NCI-H1694 (cell line): ENCODE measurements at places on chromosomes 4 and X.

GRCh38 chr4:6928081-6928480, 18.5 kb downstream of the TBC1D14 start:
- DNase-seq = no peak

DNA sequence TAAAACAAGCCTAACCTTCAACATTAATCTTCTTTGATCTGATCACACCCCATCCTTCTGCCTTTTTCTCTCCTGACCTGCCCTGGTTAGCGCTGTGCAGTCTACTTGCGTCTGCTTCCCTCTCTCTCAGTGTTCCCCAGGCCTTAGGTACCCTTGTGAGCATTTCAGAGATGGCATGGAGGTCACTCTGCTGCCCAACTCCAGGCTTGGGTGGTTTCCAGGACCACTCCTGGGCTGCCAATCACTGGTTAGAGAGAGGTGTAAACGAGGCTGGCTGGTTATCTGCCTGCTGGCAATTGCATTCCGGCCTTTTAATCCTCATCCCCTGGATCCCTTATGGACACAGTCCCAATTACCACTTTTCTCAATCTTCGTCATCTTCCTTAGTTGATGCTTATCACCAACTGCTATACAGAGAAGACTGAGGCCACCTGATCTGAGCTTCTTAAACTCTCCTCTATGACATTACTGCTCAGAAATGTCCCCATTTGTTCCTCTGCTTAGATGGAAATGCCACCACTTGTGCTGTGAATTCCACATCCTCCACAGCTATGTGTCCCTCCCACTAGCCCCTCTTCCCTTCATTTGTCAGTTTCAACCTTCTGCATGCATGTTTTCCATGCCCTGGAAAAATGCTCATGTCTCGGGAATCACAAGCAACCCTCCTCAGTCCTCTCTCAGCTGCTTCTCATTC, 29.0 kb upstream of the BCLAF3 start:
- no peak for DNase-seq

DNA sequence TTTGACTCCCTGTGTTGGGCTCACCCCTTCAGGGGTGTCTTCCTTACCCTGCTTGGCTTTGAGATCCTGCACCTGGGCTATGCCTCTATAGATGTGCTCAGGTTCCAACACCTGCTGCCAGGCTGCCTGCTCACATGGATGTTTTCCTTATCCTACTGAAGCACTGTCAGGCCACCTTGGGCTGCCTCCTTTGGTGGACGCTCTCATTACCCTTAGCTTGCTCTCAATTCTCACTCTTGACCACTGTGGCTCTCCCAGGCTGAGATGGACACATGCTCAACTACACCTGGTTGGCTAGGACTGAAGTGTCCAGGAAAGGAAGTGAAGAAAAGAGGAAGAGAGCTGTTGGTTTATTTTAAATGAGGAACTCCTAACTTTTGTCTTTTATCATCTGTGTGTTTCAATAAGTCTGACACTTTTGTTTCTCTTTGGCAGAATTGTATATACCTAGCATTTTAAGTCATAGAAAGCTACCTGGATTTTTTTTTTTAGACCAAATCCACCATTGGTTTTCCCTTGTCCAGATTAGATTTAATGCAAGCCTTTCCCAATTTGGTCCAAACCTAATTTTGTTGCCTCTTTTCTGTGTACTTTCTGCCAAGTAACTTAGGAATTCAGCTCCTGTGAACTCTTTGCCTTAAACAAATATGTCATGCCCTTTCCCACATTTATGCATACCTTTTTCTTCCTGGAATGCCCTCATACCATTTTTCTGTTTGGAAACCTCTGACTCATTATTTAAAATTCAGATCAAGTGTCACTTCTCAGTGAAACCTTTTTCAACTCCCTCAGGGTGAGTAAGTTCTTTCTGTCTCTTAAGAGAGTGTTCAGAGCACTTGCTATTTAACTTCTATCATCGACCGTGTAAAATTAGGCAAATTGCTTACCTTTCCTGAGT, 175.8 kb downstream of the GC start:
- no peak for DNase-seq

GRCh38 chr4:27407616-27408015, 547.0 kb downstream of the STIM2 start:
- no peak for DNase-seq

GRCh38 chr4:146842876-146843275, 102.8 kb downstream of the TTC29 start:
- DNase-seq = no peak

- no peak for DNase-seq
Measured at GRCh38 chr4:8185295-8185694, 13.8 kb upstream of the SH3TC1 start.

DNA sequence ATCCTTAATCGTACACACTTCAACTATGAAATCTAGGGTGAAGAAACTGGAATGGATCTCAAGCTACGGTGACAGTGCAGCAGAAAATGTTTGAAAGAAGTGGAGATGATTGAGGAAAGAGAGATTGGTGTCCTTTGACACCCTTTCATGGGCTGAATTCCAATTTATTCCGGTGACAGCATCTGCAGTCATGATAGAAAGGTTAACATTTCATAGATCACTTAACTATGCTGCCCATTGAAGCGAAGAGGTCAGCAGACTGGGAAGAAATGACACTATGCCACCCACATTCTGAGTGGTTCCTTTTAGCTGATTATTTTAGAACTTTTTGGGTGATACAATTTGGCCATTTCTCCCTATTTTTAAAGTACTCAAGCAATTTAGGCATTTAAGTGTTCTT, 82.3 kb downstream of the DNAAF6 start:
- DNase-seq = no peak

GRCh38 chr4:140014284-140014683, 139.7 kb downstream of the MAML3 start:
- no peak for DNase-seq

DNA sequence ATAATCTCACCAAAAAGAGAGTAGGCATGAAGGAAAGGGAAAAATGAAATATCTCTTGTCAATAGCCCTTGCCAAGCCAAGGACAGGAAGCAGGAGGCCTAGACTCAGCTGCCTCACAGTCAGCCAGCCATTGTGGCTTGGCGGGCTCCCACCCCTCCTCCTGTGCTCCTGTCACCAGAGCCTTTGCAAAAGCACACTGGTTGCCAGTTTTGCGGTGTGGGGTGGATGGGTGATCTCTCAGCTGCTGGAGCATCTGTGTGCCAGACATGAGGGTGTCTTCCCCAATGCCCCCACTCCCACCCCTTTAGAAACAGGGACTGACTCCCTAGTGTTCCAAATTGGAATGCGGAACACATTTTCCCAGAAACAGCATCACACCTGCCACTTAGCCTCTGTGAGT, 26.1 kb downstream of the ARHGEF6 start:
- no peak for DNase-seq

GRCh38 chr4:10605746-10606482, 78.7 kb downstream of the CLNK start:
- no peak for DNase-seq

- no peak for DNase-seq
Measured at GRCh38 chr4:40750461-40751258, 905 bp downstream of the NSUN7 start.

DNA sequence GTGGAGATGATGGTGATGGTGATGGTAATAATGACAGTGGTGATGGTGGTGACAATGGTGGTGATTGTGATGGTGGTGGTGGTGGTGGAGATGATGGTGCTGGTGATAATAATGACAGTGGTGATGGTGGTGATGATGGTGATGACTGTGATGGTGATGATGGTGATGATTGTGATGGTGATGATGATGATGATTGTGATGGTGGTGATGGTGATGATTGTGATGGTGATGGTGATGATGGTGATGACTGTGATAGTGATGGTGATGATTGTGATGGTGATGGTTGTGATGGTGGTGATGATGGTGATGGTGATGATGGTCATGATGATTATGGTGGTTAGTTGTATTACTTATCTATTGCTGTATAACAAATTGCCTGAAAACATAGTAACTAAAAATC, 108.9 kb upstream of the NKX1-1 start:
- no peak for DNase-seq

DNA sequence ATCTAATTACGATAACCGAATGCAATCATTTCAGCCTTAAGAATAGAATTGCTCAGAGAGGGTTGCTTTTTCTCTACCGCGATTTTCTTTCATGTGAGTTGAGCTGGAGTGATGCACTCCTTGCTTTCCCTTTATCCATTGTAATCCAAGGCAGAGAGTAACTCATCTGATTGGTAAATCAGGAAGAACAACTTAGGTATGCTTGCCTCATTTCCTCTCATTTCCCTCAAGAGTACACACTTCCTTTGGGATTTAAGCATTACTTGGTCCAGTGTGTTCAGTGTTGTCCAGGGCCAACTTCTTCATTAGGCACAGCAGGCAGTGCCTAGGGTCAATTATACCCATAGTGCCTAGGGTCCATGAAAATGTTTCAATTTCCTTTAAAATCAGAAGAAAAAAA, 15.7 kb upstream of the N4BP2 start:
- no peak for DNase-seq

- DNase-seq = no peak
Measured at GRCh38 chr4:20760053-20760452, 59.8 kb downstream of the PACRGL start.

DNA sequence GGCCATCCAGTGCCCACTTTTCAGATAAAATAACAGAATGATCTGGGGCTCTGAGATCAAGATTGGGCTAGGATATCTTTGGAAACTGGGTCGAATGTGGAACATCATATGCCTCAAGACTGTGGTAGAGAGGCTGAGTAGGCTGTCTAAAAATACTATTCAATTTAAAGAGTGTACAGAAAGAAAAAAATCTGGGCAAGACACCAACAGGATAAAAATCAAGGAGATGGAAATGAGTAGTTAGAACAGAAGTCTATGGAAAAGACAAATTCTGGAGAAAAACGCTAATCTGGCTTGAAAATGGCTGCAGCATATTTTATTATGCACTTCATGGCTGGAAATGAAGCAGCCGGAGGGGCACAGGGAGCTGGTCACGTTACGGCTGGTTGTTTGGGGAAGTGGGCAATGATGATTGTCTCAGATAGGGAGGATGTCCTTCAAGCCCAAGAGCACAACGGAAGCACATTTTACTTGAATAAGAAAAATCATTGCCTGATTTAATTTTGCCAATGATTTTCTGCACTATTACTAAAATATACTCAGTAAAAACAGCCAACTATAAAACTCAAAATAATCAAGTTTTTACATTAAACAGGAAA, 27.1 kb upstream of the MAPK10 start:
- DNase-seq = no peak

DNA sequence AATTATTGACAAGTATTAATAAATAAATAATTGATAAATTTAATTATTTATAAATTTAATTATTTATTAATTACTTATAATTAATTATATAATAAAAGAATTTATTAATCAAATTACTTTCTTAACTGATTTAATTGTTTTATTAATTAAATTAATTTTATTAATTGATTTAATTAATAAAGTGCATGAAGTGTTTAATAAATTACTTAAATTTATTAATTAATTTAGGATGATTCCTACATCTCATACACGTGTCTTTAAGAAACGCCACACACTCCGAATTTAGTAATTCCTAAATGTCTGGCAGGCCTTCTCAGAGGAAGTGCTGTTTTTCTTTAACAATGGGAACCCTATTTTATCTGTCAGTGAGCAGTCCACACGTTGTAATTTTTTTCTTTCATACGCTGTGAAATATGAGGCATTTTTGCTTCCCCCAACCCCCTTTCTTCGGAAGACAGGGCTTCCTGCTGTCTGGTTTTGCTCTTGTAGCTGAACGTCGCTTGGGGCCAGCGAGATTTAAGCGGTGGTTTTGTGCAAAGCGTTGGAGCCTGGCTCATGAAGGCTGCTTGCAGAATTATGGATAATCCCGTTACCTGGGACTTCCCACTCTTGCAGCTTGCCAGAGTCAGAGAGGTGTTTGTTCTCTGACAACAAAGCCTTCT, 46.8 kb downstream of the CRLF2 start:
- no peak for DNase-seq

GRCh38 chr4:175066923-175067627, 148.9 kb downstream of the ADAM29 start:
- DNase-seq = no peak

- no peak for DNase-seq
Measured at GRCh38 chrX:1392376-1393068, 609 bp upstream of the SLC25A6 start.

DNA sequence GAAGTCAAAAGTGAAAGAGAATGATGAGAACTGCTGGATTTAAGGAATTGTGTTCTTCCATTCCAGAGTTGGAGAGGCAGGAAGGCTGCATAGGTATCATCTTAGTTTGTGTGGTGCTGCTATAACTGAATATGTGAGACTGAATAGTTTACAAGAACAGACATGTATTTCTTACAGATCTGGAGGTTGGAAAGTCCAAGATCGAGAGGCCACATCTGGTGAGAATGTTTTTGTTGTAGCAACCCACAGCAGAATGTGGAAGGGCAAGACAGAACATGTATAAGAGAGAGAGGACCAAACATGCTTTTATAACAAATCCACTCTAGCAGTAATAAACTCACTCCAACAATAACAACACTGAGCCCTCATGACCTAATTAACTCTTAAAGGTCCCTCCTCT, 408.6 kb downstream of the FAM47B start:
- DNase-seq = no peak

GRCh38 chr4:189377569-189377968, 563.1 kb upstream of the FRG1 start:
- no peak for DNase-seq

GRCh38 chrX:19659929-19660328, 144.6 kb upstream of the MAP3K15 start:
- no peak for DNase-seq

- no peak for DNase-seq
Measured at GRCh38 chr4:96913441-96914080, 1073.7 kb downstream of the PDHA2 start.

DNA sequence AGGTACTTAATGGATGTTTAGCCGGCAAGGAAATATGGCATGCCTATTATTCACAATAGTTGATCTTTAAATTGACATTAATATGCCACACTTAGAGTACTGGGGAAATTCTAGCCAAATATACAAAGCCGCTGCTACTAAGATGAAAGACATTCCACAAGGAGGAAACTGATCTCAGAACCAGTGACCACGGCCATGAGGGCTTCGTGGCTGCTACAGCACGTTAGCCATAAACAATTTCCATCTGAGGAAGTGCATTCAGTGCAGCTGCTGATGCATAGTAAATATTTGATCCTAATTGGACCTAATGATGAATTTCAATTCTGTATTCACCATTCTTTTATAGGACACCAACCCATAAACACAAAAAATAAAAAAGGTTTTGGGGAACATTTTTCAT, 59.1 kb downstream of the SORBS2 start:
- DNase-seq = no peak

- no peak for DNase-seq
Measured at GRCh38 chr4:32574803-32575202, 1854.6 kb downstream of the PCDH7 start.
